ENCODE measurements at places on chromosomes 16 and 17.

DNA sequence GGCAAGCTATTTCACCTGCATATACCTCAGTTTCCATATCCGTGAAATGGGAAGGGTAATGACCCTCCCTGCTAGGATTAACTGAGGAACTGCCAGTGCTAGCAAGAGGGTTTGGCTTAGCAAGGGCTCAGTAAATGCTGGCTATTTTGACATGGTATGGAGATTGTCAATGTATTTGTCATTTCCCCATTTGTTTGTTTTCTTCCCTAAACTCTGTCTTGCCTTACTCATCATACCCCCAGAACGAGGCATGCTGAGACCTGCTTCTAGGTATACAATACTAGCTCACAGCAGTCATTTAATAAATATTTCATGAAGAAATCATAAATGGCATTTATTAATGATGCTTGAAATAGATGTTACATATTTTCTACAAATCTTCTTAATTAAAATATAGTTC, 124.0 kb downstream of the DYNLRB2 start:
- no peak for DNase-seq

GRCh38 chr17:40190197-40191021, 13.1 kb downstream of the RAPGEFL1 start:
- no peak for DNase-seq

DNA sequence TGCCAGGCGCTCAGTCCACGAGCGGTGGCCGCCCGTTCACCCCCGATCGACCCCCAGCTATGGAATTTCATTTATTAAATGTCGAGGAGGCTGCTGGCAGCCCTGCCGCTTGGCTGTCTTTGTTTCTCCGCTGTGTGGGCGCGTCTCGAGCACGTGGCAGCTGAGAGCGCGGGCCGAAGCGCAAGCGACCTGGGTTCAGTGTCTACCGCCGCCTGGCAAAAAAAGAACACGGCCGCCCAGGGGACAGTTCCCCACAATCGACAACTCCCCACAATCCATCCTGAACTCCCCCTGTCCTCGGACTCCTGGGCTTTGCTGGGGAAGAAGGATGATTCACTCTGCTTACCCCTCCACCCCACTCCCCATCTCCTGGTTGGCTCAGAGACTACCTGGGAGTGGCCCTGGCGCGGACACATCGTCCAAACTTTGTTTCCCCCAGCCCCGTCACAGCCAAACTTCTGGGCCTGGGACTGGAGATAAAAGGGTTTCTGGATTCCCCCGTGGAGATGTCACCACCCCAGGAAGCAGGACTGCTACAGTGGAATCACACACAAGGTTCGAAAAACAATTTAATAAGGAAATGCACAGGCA, 1.7 kb upstream of the ANKRD13B start:
- peak; percentile 67 for DNase-seq

- peak; percentile 27 for DNase-seq
Measured at GRCh38 chr16:24610416-24610755, 71.0 kb downstream of the RBBP6 start.

DNA sequence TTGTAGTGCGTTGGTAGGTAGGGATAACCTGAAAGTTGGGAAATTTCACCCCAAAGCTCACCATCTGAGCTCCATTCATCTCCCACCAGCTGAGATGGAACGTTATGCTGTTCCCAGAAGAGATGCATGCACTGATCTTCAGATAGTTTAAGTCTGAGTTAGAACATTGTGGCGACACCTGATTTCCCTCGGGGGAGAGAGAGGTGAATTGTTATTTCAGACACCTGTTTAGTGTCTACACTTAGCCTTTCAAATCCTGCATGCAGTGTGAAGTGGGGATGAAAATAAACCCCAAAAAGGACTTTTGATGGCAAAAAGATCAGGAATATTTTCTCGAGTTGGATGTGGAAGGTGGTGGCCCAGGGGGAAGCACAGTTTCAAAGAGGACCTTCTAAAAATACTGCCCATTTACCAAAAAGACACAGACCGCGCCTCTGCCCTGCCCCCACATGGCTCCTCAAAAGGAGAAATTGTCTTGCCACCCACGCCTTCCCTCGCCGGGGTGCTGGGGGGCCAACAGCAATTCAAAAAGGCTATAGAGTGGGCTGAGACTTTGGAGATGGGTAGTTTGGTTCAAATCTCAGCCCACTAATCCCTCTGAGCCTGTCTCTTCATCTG, 11.4 kb downstream of the CIITA start:
- DNase-seq: no peak

GRCh38 chr17:75088465-75089417, 987 bp downstream of the SLC16A5 start:
- DNase-seq: no peak

DNA sequence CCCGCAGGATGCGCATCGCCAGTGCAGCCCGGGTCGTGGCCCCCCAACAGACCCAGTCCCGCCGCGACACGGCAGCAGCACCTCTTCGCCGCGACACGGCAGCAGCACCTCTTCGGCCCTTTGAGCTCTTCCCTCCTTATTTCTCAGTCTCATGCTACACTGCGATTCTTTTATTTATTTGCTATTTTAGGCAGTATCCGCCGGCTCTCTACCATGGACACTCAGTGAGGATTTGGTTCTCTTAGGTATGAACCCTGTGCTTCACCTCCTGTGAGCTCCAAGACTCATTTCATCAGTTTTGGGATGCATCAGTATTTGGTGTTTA, 8.3 kb upstream of the MAP2K3 start:
- DNase-seq: no peak

All from fibroblast of skin of scalp (primary cell).